ENCODE measurements at places on chromosomes 1 and 21.

- no peak for DNase-seq
These were observed 306.2 kb downstream of the TTLL7 start for GRCh38 chr1:83692524-83693381.

- DNase-seq, result no peak
These were observed 47.9 kb upstream of the EDN2 start for GRCh38 chr1:41532206-41532975.

DNA sequence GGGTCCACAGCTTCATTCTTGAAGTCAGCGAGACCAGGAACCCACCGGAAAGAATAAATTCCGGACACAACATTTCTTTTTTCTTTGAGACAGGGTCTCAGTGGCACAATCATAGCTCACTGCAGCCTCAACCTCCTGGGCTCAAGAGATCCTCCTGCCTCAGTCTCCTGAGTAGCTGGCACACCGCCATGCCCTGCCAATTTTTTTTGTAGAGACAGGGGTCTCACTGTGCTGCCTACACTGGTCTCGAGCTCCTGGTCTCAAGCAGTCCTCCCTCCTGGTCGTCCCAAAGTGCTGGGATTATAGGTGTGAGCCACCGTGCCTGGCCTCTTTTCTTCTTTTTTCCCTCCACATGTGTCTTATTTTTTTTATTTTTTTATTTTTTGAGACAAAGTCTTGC lies 20.6 kb upstream of the ENO1 start:
- DNase-seq, result no peak

GRCh38 chr1:118934706-118935105 lies 53.4 kb downstream of the TBX15 start:
- no peak for DNase-seq

GRCh38 chr1:7752512-7753417 lies 18.3 kb upstream of the VAMP3 start:
- DNase-seq, result peak; percentile 33

GRCh38 chr1:43766818-43767525 lies 59.6 kb downstream of the ST3GAL3 start:
- DNase-seq, result no peak

DNA sequence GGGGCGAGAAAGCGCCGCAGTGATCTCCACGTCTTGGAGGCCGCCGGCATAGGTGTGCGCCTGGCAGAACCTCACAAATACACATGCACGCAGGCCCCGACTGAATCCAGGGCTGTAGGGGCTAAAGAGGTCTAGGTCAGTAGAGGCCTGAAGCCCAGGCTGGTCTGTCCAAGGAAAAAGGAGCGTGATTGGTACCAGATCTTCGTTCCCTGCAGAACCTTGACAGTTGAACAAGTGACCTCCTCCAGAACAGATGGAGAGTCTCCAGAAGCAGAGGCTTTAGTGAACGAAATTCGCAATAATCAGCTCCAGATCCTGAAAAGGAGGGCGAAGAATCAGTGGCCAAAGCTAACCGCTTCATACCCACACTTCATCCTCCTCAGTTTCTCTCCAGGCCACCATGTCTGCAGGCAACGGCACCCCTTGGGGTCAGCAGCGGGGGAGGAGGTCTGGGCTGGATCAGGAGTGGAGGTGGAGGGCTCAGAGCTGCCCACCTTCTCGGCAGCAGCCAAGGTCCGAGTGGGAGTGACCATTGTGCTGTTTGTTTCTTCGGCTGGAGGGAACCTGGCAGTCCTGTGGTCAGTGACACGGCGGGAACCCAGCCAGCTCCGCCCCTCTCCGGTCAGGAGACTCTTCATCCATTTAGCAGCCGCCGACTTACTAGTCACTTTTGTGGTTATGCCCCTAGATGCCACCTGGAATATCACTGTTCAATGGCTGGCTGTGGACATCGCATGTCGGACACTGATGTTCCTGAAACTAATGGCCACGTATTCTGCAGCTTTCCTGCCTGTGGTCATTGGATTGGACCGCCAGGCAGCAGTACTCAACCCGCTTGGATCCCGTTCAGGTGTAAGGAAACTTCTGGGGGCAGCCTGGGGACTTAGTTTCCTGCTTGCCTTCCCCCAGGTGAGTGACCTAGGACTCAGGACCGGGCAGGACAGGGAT lies 749 bp upstream of the PEX11B start:
- DNase-seq, result no peak

GRCh38 chr1:35568975-35569395 lies 4.1 kb upstream of the TFAP2E start:
- no peak for DNase-seq

- DNase-seq, result no peak
These were observed 13.5 kb upstream of the ETV3L start for GRCh38 chr1:157113106-157113505.

- no peak for DNase-seq
These were observed 46.2 kb downstream of the DDR2 start for GRCh38 chr1:162678439-162678838.

- DNase-seq, result no peak
These were observed 18.0 kb upstream of the MNDA start for GRCh38 chr1:158813164-158813563.

GRCh38 chr1:153565529-153566374 lies at the start of gene S100A2:
Gene S100A2 (minus strand): TSS chr1:153565844. CDS start chr1:153563877, 1,967 bp downstream.
- DNase-seq, result peak; percentile 64

GRCh38 chr1:74681001-74681400 lies 7.4 kb upstream of the ERICH3 start:
- DNase-seq, result no peak

DNA sequence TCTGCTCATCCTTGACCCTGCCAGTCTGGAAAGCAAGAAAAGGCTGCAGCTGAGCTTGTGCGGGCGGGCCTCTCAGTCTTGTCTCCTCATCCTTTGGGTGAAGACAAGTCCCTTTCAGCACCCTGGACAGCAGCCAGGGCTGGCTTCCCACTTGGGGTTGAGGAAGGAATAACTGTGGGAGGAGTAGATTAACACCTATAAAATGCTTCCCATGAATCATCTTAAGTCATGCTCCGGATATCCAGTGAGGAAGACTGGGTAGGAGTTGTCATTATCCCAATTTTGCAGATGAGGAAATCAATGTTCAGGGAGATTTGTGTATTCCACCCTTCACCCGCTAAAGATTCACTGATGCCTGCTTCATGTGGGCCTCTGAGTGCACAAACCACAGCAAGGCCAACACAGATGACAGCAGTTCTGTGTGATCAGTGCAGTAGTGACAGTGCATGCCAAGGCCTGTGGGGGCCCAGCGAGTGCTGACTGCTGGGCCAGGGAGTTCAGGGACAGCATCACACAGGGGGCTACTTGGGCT lies 20.1 kb upstream of the COL16A1 start:
- peak; percentile 50 for DNase-seq

DNA sequence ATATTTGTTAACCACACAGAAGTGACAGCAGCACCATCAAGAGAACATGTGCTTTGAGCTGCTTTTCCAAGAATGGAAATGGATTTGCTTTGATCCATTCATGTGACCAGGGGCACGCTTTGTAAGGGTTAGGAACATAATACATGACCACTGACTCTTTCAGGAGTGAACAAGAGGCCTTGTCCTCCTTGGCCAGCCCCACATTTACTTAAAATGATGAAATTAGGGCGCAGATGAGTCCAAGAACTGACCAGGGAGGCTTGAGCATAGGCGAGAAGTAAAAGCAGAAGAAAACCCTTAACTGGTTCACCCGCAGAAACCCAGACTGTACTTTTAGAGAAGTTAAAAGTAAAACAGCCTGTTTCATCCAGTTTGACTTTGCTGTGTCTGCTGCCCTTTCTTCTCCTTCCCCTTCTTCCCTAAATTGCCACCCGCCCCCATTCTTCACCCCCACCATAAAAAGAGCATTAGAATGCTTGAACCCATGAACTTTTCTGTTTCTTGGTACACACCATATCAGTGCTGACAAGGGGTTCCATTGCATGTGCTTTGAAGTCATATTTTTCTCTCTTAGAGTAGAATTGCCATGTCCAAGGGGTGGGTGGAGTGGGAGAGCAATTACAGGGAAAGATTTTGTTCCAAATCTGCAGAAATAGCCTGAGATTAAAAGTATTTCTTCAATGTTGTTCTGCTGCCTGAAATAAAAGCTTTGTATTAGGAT lies 2.6 kb upstream of the GLUL start:
- DNase-seq, result no peak

DNA sequence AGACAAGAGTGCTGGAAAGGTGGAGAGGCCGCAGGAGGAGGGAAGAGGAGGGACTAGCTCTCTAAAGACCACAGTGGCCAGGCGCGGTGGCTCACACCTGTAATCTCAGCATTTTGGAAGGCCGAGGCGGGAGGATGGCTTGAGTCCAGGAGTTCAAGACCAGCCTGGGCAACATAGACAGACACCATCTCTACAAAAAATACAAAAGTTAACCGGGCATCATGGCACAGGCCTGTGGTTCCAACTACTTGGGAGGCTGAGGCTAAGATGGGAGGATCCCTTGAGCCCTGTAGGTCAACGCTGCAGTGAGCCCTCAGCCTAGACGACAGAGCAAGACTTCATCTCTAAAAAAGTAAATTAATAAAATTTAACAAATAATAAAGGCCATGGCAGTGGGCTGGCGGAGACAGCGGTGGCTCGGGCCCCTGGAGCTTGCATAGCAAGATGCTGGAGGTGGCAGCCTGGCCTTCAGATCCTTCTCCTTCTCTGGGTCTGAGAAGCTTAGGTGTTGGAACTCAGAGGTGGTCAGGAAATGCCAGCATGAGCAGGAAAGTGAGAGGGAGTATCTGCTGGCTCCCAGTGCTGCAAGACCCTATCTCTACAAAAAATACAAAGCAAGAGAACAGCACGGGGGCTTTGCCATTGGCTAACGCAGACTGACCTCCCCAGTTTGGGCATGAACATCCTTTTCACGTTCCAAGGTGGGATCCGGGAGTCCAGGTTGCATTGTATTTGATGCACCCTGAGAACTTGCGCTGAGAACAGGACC lies 10.7 kb downstream of the WNT3A start:
- DNase-seq, result no peak

GRCh38 chr1:35524106-35524505 lies 33.1 kb downstream of the KIAA0319L start:
- DNase-seq, result no peak

DNA sequence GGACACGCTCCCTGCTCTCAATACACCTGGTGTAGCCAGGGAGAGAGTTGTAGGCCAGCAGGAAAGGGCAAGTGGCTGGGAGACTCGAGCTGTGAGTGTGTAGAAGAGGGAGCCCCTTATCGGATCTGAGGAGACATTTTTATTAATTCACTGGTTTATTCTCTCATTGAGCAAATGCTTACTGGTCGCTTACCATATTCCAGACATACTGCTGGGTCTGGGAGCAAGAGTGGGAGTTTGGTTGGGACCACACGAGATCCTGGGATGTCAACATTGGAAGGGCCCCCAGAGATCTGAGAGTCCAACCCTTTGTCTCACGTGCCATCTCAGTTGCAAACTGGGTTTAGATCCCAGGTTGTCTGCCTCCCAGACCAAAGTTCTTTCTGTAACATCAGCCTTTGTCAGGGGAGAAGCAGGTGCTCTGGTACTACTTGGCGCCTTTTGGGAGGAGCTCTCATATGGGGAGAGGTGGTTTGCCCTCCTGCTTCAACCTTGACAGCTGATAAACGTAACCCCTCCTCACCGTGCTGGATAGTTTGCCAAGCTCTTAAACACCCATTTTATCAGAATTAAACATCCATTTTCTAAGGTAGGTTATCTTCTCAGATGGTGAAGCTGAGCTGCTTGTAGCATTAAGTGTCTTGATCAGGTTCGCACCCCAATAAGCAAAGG lies 742 bp downstream of the TMEM222 start:
- no peak for DNase-seq

DNA sequence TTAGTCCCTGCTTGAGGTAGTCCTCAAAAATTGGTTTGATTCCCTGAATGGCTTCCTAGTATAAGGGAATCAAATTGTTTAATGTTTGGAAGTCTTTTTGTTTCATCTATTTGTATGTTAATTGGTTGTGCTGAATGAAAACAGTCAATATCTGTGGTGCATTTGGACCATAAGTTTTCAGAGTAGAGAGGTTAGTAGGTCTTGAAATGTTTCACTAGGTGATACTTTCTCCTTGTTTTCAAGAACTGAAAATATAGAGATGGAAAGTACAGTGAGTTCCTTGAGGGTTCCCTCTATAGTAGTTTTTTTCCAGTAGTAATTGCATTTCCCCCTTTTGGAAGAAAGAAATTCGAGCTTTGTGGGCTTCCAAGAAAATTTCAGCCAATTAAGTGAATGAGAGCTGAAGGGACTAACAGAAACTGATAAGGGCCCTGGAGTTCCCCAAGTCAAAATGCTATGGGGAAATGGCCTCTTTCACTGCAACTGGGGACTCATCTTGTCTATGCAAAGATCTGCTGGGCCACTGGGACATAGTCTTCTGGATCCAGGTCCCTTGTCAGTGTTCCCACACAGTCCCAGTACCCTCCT lies 18.6 kb upstream of the CEP350 start:
- no peak for DNase-seq

- no peak for DNase-seq
These were observed 148.7 kb upstream of the PRMT6 start for GRCh38 chr1:106907795-106908194.

- DNase-seq, result peak; percentile 29
These were observed 244.5 kb downstream of the NEGR1 start for GRCh38 chr1:72037745-72038343.

DNA sequence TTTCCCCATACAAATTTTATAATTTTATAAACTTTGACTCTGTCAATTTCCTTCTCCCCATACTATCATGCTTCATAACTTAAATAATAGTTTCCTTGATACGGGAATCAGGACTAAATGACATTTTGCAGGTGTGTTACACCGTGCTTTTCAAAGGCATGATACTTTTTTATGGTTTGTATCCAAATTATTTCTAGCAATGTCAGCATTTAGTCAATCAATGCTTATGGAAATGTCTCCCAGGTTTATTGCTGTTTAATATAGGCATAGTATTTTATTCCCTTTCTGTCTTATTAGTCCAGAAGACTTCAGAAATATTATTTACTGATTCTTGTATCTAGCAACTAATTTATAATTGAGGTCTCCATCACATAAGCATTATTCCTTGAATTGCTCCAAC lies 23.4 kb downstream of the DRAM2 start:
- DNase-seq, result no peak

- DNase-seq, result no peak
These were observed 341.9 kb downstream of the PTBP2 start for GRCh38 chr1:97063532-97063931.

- no peak for DNase-seq
These were observed 857.2 kb downstream of the BRINP3 start for GRCh38 chr1:189620471-189620870.
